ENCODE measurements at places on chromosomes 7 and 10. TPM values are rescaled to one million over a fixed set of nuclear protein-coding genes. Genes with fewer than 3 reads are reported as not detected.

Gene PLCE1
- not detected for polyA plus RNA-seq

Gene ZNF485
- 0.19 TPM for polyA plus RNA-seq

Gene CTAGE8
- polyA plus RNA-seq = not detected

Gene SDK1
- not detected for polyA plus RNA-seq

Gene RBP3
- polyA plus RNA-seq = not detected

Gene CRTAC1
- polyA plus RNA-seq = not detected

Gene ACSM6
- polyA plus RNA-seq = not detected

DNA sequence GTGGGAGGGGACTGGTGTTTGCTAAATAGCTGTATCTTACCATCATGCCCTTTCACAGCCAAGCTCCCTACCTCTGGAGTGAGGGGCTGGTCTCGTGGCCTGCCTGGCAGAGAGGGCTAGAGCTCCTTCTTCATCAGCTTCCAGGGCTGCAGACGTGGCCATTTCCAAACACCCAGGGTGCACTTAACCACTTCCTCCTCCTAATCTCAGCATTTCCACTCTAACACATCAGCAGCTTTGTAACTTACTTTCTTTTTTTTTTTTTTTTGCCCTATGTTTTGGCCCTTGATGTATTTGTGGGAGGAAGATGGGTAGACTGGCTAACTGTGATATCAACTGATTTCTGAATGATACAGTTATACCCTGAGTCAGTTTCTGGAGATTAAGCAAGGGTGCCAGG, 27.4 kb downstream of the LRRC4 start:
- peak; percentile 12 for DNase-seq

DNA sequence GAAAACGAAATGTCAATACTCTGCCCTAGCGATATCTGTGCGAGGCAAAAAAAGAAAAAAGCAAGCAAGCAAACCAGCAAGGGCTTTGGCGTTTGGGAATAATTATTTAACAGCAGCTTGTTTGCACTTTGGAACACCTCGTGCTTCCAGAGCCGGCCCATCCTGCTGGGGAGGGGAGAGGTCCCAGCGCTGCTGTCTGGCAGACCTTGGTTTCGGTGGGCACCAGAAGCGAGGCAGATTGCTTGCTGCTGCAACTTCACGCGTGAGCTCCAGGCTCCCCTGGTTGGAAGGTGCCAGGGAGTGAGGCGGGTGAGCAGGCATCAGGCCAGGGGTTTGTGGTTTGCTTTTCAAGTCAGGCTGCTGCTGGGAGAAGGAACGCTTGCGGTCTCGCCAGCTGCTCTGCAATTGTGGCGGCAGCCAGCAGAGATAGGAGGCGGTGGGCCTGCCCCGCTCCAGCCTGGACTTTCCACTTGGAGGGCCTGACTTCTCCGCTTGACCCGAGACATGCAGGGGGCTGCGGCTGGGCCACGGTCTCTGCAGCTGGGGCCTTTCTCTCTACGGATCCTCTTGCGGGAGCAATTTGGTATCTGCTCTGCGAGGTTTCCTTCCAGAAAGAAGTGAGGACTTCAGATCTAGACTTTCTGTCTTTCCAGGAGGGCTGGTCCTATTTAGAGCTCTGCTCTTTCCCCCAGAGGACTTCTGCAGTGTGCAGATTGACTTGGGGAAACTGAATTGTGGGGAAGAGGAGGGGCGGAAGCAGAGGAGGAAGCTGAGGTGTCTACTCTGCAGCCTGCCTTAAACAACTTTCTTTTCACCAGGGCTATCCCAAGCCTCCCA, 131.4 kb downstream of the PRPF18 start:
- peak; percentile 34 for DNase-seq

- DNase-seq = no peak
Observed at GRCh38 chr7:73997056-73997455, 30.9 kb upstream of the ELN start.

- DNase-seq = no peak
Observed at GRCh38 chr10:132169031-132169765, 17.6 kb upstream of the DPYSL4 start.

GRCh38 chr7:1664711-1665548, 5.1 kb upstream of the ELFN1 start:
- DNase-seq = no peak

DNA sequence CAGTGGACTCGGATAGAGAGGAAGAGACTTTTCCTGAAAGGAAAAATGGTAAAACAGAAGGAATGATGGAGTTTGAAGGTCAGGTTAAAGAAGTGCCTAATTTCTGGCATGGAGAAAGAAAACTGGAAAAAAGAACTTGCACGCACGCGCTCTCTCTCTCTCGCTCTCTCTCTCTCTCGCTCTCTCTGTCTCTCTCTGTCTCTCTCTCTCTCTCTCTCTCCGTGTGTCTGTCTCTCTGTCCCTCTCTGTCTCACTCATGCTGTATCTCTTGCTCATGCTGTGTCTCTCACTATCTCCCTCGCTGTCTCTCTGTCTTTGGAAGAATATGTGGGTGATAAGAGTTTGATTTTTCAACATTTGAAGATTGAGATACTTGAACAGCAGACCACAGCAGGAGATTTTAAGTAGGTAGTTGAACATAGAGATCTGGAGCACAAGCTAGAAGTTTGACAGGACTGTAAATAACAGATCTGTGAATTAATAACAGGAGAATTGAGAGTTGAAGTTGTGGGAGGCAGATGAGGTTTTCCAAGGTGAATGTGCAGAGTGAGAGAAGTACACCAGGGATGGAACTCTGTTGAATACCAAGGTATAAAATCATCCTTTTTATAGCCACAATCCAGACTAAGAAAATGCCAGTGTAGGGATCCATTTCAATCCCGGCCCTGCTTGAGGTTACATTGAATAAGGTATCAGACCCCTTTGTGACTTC, 33.1 kb downstream of the ADD3 start:
- DNase-seq = no peak

- DNase-seq = no peak
Observed at GRCh38 chr7:73912223-73912622, 51.3 kb downstream of the TMEM270 start.

- DNase-seq = no peak
Observed at GRCh38 chr7:78673272-78673671, 780.2 kb downstream of the MAGI2 start.

DNA sequence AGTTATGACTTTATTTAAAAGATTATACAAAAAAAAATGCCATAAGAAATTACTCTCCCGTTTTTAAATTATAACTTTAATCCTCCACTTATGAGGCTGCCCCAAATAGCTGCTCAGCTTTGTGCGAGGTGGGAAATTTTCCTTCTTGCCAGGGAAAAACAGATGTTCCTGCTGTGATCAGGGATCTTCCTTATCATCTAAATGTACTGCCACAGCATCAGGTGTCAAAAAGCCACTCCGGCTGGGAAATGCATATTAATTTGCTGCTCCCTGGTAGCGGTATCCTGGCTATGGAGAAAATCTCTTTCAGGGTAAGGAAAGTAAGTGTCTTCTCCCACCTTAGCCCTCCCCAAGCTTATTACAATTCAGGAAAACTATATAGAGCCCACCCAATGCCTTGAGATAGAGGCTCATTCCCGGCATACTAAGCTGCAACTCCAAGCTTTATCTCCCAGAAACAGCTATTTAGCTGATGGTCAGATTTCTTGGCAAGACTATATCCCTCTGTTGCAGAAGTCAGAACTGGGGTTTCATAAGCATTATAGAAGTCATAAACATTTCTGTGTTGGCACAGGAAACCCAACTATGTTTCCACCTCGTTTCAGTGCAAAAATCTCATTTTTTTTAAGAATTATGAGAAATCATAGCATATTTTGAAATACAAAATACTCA, 360.4 kb downstream of the PARD3 start:
- DNase-seq = no peak

DNA sequence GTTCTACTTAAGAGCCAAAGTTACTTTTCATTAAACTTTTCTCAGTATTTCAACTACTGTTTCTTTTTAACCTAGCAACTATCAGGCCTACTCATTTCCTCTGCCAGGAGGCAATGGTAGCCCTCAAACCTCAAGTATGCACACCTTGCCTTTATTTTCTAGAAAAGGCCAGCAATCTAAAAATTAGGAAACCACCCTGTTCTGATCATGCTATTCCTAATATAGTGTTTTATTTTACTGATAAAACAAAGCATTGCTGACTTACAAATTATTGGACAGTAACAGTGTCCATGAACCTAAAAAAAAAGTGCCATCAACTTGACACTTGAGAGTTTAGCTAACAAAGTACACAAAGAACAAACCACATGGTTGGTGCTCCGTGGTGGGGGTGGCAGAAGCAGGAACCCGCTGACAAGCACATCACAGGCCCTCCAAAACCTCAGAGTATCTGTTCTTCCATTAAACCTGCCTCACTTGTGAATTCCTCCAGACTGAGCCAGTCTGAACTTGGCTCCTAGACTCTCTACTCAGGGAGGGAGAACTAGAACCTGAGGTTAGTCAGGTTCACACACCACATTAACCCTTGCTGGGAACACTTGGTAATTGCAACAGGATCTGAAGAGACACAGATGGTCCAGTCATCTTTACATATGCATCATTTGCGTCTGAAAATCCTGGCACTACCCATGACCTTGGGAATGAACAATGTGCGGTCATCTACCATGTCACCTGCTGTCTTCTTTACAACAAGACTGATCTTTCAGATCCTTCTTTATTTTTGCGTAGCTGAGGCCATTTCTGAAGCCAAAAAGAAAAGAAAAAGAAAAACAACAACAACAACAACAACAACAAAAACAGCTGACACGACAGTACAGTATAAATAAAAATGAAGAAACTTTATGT, 31.9 kb downstream of the PIP4K2A start:
- no peak for DNase-seq

DNA sequence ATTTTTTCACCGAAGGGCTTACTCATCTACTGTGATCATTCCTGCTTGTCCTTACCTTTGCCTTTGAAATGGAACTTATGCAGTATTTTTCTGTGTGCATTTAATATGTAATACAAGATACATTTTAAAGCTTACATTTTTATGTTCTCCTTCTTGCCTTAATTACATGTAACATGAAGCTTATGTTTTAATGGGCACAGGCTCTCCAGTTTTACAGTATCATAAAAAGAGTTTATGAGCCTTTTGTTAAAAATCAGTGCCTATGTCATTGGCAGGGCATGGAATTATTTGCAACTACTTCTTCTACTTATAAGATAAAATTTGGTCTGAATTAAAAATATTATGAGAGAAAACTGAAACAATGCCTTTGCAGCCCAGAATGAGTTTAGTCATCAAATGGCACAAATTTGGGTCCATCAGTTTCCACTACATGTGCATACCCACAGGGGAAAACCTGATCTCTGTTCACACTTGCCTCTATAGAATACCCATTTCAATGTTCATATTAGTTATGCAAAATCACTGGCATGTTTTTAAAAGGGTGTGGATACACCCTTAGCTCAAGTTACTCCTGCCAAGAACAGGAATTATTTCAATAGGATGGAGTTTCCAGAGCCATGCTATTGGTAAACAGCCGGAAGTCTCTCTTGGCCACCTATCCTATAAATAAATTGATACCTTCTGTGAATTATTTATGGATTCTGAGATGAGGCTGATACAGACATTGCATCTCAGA, 27.9 kb upstream of the WNT16 start:
- no peak for DNase-seq

DNA sequence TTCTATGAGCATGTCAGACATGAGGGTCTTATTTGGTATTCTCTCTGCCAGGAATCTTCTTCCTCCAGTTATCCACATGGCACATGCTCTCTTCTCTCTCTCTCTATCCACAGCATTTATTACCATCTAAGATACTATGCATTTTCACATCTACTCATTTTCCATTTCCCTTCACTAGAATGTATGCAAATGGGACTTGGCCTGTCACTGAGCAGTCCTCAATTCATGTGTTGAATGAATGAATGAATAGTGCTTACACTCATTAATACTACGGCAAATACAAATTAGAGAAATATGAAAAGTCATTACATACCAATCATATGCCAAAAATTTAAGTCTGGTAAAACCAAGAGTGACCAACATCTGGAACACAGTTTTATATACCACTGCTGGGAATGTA, 34.0 kb downstream of the COA1 start:
- DNase-seq = no peak

GRCh38 chr10:42960491-42960990, 116.3 kb upstream of the RET start:
- DNase-seq = no peak

- no peak for DNase-seq
Observed at GRCh38 chr7:48943279-48943990, 19.1 kb downstream of the CDC14C start.

- no peak for DNase-seq
Observed at GRCh38 chr10:133327651-133328357, 8.9 kb downstream of the CALY start.

DNA sequence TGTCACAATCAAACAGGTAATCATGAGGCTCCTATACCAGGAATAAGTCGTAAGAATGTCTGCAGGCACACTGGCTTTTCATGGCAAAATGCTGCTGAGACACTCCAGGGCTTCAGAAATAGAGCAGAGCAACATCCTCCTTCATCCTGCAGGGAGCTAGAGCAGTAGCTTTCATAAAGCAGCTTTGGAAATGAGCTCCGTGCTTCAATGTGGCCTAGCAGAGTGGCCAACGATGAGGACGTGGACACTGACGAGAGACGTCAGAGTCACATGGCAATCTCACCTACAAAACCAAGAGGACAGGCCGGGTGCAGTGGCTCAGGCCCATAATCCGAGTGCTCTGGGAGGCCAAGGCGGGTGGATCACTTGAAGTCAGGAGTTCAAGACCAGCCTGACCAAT, 9.8 kb downstream of the COBL start:
- DNase-seq = no peak

DNA sequence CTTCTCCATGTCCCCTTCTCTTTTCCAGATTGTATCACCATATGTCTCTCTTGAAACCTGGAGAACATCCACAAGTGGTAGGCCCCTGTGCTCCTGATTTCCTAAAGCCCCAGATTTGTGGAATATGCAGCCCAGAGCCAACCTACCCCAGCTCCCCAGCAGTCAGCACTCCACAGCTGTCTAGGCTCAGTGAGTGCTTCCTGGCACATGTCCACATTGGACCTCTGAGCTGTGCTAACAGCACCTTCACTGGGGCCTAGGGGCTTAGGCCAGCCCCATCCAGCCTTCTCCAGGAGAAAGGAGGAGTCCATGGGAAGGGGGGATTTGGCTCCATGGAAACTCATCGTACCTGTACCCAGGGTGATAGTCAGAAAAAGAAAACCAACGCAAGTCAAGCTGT, 192.7 kb downstream of the FGFR2 start:
- DNase-seq = no peak

- peak; percentile 9 for DNase-seq
Observed at GRCh38 chr10:126504063-126504760, 115.9 kb upstream of the ADAM12 start.

GRCh38 chr7:131057015-131057793, 270.5 kb upstream of the MKLN1 start:
- peak; percentile 14 for DNase-seq

GRCh38 chr10:94085288-94085687, 91.6 kb downstream of the PLCE1 start:
- DNase-seq = no peak

DNA sequence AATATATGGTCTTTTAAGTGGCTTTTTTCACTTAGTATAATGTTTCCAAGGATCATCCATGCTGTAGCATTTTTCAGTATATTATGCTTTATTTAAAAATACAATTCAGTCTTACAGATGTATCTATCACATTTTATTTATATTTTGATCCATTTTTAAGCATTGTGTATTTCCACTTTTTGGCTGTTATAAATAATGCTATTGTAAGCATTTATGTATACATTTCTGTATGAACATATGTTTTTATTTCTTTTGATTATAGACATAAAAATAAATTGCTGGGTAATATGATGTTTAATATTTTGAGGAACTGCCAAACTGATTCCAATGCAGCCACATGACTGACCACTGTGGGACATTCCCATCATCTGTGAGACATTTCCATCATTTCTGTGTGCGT, 1662.0 kb downstream of the REEP3 start:
- no peak for DNase-seq
